ENCODE measurements at places on chromosomes 5 and 9.
A peak's percentile ranks its signal among the peaks of the same experiment; 100 is the strongest.

GRCh38 chr5:68698025-68698940 lies 395.5 kb upstream of the SLC30A5 start:
- DNase-seq = no peak

GRCh38 chr5:150105928-150106615 lies 19.7 kb upstream of the CSF1R start:
- DNase-seq = no peak

GRCh38 chr9:37905131-37905505 lies 1.2 kb upstream of the SLC25A51 start:
- no peak for DNase-seq

GRCh38 chr5:151106043-151106442 lies 25.2 kb upstream of the TNIP1 start:
- DNase-seq = no peak

- DNase-seq = no peak
These were observed 9.0 kb downstream of the SLC36A1 start for GRCh38 chr5:151456321-151456940.

GRCh38 chr5:166992874-166993722 lies 1298.3 kb upstream of the WWC1 start:
- DNase-seq = no peak

DNA sequence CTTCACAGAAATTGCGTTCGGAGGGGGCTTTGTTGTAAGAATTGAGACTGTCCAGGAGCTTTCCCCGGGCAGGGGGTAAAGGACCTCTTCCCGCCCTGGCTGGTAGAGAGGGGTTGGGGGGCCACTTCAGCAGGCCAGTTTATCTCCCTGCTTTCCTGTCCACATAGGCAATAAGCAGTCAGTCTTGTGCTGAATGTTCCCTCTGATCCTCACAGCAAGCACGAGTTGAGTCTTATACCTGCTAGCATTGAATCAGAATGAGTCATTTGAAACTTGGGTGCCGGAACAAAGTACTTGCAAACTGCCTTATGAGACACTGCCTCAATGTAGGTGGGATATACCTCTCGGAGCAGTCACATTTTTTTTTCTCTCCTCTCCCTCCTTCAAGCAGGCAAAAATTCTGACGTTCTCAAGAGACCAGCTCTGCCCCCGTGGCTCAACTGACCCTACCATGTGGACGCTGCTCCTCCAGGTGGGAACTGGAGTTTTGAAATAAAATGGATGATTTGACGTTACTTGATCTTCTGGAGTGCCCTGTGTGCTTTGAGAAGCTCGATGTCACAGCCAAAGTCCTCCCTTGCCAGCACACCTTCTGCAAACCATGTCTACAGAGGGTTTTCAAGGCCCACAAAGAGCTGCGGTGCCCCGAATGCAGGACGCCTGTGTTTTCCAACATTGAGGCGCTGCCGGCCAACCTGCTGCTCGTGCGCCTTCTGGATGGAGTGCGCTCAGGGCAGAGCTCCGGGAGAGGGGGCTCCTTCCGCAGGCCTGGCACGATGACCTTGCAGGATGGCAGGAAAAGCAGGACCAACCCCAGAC lies 1.3 kb downstream of the SH3RF2 start:
- peak; percentile 47 for DNase-seq

- no peak for DNase-seq
These were observed 62.3 kb downstream of the ST8SIA4 start for GRCh38 chr5:100840789-100841188.

- DNase-seq = no peak
These were observed 27.7 kb downstream of the NR2F1 start for GRCh38 chr5:93610581-93611272.

- DNase-seq = peak; percentile 10
These were observed 46.7 kb upstream of the CER1 start for GRCh38 chr9:14769230-14769571.

GRCh38 chr5:164119806-164120447 lies 614.5 kb downstream of the MAT2B start:
- DNase-seq = peak; percentile 19

GRCh38 chr9:94881940-94882339 lies 155.4 kb downstream of the AOPEP start:
- DNase-seq = no peak

GRCh38 chr9:72292874-72293607 lies 72.0 kb downstream of the ZFAND5 start:
- DNase-seq = peak; percentile 95

- no peak for DNase-seq
These were observed 93.4 kb upstream of the SLC25A48 start for GRCh38 chr5:135741040-135741439.

GRCh38 chr5:67814569-67815311 lies 400.8 kb upstream of the PIK3R1 start:
- DNase-seq = no peak

DNA sequence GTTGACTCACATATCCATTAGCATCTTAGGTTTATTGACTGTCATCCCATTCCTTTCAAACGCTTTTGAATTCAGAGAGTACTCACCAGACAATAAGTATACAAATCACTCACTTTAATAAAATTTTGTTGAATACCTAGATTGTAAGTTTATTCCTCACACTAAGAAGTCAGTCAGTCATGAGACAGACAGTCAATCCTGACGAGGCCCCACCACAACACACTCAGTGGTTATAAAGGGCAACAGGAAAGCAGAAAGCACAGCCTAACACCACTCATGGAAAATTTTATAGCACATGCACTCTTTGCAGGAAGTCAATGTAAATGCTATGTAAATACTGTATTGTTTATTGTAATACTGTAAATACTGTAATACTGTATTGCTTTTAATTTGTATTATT lies 176.3 kb upstream of the PTGER4 start:
- no peak for DNase-seq

GRCh38 chr9:84493284-84493947 lies 152.9 kb upstream of the SLC28A3 start:
- no peak for DNase-seq

DNA sequence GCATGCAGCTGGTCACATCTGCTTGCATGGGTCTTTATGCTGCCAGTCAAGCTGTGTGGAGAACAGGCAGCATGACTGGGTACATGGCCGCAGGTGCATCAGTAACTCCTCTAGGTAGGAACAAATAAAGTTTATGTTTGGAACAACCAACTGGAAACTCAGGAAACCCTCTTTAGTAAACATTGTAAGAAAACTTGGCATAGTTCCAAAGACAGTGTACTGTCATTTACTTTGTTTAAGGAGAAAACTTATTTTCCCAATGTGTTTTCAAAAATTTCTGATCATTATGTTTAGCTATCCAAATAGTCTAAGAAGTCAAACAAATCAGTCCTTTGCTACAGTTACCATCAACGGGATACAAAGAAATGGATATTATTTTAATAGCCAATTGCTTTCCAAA lies 386.0 kb downstream of the CHSY3 start:
- DNase-seq = no peak

- peak; percentile 58 for DNase-seq
These were observed 38.7 kb downstream of the NLN start for GRCh38 chr5:65760504-65761275.

GRCh38 chr5:10946050-10946449 lies 185.0 kb upstream of the DAP start:
- no peak for DNase-seq

DNA sequence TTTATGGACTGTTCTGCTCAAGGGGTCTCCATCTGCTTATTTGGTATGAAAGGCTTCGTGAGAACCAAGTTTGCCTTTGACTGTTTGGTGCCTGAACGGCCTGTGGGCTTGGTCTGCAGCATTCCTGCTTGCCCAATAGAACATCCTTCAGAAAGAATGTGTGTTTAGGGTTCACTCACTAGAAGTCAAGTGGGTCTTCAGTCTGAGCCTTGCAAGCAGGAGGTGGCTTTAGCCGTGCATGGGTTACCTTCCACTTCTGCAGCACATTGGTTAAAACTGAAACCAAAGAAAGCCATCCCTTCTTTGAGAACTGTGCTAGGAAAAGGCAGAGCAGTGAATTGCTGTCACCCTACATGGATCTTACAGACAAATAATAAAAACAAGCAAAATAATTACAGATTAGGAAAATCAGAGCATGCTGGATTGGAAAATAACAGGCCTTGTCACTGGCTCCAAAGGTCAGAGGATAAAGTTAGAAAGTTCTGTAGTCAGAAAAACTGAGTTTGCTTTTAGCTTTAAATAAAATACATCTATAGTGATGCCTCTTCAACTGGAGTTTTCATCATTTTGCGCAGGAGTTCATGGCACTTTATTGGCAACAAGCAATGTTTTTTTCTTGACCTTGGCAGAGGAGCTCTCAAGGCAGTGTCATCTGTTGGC lies 16.6 kb downstream of the WWC1 start:
- DNase-seq = no peak

GRCh38 chr5:65326922-65327321 lies 154.8 kb downstream of the ADAMTS6 start:
- peak; percentile 71 for DNase-seq

- DNase-seq = no peak
These were observed 6.2 kb upstream of the CD180 start for GRCh38 chr5:67202828-67203227.

DNA sequence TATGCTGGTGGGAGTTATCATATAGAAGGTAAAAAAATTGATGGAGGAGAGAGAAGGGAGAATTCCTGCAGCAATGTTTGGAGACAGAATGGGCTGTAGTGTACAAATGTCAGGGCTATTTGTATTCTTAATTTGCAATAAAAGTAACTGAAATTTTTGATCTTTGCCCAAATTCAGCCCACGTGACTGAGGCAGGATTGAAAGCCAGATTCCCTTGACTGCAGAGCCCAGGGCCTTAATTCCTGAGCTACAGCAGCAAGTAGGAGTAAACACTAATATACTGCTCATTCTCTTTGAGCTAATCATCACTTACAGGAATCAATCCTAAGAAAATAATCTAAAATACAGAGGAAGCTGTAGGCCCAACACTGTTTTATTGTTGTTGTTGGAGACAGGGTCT lies 5.2 kb upstream of the ANXA6 start:
- DNase-seq = no peak

DNA sequence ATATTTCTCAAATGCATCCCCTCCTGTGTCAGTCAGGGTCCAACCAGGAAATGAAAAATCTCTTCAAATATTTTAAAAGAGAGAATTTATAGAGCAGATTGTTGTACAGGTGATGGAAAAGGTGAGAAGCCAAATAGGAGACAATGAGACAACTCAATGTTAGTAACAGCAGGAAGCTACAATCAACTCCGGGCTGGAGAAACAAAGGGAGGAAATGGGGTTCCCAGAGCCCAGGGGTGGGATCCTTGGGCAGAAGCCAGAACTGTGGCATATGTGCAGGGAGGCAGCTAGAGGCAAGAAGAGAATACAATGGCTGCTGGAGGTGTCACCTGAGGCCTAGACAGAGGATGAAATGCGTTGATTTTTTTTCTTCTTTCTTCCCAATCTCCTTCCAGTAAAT lies 361.8 kb upstream of the ACTBL2 start:
- no peak for DNase-seq

DNA sequence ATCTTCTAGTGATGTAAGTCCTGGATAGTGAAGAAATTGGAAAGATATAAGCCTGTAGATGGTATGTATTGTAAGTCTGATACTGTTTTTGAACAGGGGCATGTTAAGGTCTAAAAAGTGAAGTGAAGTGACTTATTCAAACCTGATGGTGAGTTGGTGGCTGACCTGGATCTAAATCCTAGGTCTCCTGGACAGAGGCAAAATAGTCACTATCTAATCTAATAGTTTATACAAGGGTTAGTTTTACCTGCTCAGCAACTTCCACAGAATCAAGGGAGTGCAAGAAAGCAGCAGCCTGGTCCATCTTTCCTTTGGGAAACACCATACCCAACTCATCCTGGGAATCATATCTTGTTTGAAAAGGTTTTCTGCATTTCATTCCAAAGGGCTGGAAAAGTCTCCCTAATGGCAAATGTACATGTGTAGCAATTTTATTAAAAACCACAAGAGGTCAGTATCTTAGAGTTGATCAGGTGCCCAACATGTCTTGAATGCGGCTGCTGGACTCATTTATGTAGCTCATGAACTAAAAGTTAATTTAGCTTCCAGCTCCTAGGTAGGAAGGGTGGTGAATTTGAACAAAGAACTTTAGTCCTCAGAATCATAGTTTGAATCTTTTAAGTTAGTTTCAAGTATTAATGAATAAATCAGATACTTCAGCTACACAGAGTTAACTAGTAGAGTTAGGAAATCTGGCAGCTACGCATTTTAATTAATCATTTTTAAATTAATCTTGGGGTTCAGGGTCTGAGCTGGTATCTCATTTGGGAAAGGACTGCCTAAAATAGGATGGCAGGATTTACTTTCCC lies 26.0 kb downstream of the SKP2 start:
- peak; percentile 36 for DNase-seq

Measured in fibroblast of skin of right quadriceps (primary cell).